ENCODE measurements at places on chromosomes 7 and 10.

DNA sequence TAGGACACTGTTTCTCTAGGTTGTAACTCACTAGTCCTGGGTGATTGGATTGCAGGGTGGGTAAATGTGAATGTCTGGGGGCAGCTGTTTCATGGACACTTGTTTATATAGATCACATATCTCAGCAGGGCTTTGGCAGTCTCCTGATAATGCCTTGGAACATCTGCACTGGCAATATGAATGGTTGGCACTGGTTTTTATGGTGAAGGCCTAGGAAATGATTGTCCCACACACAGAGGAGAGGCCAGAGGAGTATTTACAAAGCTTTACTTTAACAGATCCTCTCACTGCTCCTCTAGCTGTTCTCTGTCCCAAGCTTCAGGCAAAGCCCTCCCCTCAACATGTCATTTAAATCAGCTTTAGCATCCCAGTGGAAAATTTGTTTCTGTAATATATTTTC, 171.3 kb upstream of the STEAP4 start:
- no peak for DNase-seq

- DNase-seq = no peak
Observed at GRCh38 chr7:150958062-150958552, 20.0 kb downstream of the KCNH2 start.

DNA sequence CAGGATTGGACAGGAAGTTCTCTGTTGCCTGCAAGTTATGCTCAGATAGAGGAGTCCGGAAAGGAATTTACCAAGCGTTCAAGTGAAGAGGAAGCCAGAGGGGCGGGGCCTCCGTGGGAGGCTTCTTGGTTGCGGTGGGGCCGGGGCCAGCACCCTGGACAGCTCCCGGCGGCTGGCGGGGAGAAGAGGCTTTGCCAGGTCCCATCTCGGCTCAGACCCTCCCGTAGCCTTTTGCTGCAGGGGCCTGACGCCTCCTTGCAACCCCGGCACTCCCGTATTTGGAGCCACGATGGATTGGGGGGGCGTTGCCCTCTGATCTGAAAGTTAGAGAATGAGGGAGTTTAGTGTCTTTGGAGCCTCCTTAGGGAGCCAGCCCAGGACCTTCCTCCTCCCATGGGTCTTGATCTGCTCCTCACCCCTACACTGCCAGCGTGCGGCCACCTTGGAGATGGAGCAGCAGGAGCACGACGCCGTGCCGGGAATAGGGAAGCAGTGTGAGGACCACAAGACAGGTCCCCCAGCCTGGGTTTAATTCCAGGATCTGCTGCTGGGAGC, 3.1 kb upstream of the SLC18A3 start:
- DNase-seq = peak; percentile 24

DNA sequence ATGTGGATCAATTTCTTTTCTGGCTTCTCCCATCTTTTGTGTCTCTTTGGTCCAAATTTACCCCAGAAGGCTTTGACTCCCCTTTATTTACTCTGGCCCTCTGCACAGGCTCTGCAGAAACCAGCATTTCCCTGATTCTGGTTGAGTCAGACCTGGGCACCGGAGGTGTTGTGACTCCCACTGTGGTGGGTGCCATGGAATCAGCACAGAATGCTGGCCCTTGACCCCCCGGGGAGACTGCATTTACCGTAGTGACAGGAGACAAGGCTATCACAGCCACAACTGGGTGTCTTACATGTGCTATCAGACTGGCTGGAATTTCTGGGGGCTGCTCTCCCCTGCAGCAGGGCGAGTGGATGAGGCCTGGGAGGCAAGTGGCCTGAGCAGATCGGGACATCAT, 37.6 kb downstream of the PLXDC2 start:
- DNase-seq = no peak

GRCh38 chr7:133186060-133186459, 66.8 kb upstream of the EXOC4 start:
- DNase-seq = no peak

DNA sequence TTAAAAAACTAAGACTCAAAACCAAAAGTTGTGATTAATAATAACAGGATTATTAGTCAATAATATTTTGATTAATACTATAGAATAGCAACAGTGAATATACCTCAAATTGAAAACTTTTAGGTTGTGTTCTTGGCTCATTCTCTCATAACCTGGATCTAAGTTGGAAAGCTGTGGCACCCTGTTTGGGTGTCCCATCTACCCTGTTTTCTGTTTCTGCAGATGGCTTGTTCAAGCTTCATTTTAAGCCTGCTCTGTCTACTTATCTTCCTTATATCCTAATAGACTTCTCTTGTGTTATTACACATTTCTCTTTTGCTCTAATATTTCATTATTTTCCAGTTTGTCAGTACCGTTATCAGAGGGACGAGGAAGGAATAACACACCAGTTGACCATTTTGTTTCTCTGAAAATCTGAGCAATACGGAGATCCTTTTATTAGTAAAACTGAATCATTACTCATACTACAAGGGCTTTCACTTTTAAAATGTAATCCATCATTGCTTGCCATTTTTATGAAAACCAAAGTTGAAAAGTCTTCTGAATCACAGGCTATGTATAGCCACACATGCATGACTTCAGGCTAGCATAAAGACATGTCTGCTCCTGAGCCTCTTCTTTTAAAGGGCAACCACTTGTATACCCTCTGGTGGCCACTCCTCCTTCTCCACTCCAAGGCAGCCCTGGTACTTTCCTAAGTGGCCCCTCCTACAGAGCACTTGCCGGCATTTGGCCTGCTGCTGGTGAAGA, 22.3 kb downstream of the COX15 start:
- no peak for DNase-seq

DNA sequence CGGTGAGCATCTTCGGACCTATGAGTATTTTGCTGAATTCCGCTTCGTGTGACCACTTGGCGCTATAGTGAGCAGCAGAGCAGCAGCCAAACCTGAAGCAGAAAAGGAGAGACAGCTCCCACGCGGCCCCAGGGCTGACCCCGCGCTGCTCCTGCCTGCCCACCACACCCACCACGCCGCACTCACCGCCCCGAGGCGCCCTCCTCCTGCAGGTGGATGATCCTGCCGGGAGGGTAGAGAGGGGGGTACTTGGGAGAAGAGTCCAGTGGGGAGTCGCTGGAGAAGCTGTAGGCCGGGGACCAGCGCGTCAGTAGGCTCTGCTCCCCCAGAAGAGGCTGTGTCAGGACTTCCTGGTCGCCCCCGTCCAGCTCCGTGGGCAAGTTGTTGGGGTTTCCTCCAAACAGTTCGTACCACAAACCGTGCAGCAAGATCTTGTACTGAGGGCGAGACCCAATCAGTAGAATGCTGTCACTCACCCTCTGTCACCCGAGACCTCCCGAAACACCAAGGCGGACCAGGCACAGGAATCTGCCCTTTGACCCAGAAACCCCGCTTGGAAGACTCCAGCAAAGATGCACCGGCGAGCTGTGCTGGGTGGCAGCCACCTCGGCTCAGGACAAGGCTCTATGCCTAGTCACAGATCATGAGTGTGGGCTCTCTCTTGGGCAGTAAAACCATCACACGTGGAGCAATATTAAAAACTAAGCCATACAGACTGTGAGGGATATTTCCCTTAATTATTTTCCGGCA, 37.6 kb downstream of the DAGLB start:
- no peak for DNase-seq

GRCh38 chr10:126458466-126458865, 70.2 kb upstream of the ADAM12 start:
- no peak for DNase-seq

DNA sequence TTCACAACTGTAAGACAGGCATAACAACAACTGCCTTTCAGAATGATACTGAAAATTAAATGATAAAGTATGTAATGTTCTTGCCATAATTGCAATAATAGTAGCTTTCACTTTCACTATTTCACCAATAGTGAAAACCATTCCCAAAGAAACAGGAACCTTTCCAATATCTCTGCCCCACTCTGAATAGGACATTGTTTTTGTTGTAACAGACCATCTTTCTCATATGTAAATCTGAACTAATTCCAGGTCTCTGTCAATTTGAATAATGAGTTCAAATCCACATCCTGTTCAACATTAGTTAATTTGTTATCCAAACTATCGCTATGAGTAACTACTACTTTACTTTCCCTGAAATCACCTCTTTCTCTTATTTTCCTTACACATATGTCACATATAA, 148.0 kb downstream of the LRRN3 start:
- no peak for DNase-seq

DNA sequence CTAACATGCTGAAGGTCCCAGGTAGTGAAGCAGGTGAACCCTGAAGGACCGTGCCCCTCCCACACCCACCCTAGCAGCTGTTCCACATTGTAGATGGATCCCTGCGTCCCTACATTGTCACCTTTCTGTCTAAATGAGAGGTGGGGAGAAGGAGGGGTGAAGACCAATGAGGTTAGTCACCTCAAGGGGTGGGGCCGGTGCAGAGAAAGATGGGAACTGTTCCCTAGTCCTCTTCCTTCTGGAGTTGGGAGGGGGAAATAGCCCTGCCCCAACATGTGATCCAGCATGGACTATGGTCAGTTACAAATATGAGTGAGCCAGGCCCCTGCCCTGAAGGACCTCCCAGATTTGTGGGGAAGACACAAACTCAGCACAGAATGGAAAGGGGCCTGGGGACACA, 124.5 kb downstream of the LHPP start:
- no peak for DNase-seq

- no peak for DNase-seq
Observed at GRCh38 chr7:92340016-92340415, 94.2 kb downstream of the ANKIB1 start.

DNA sequence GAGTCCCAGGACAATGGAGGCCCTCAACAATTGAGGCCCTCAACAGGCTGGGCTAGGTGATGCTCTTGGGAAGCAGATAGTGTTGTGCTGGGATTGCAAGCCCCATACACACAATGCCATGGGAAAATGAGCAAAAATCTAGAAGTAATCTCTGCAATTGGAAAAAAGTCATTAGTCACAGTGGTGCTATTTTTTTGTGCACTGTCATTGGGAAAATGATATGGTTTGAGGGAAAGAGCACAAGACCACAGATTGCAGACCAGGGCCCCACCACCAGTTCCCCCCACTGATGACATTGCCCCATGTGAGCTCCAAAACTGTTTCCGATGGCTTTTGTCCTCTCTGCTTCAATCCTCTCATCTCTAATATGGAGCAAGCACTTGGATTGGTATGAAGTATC, 1.9 kb downstream of the KCTD7 start:
- DNase-seq = no peak

GRCh38 chr7:117479225-117480054, at the start of gene CFTR:
TSS of gene CFTR (plus strand) at chr7:117480025. CDS start at chr7:117480095, 70 bp downstream.
- no peak for DNase-seq

GRCh38 chr10:101969412-101969922, 86.5 kb downstream of the ARMH3 start:
- DNase-seq = no peak

DNA sequence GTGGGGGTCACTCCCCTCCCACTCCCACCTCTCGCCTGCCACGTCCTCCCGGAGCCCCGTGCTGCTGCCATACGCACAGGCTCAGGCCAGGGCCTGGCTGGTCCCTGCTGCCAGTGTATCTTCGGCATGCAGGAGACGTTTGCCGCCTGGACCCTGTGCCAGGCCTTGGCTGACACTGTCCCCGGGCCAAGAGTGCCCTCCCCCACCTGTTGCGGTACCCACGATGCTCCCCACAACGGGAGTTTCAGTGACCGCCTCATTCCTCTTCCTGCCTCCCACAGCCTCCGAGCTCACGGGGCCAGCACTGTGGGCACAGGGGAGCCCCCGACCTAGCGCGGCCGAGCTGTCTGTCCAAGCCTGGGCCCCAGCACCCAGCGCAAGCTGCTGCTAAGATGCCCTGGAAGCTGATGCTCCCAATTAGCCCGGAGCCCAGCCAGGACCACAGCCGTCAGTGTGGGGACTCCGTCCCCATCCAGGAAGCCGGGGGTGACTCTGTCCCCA, 7.4 kb downstream of the TTYH3 start:
- no peak for DNase-seq

- no peak for DNase-seq
Observed at GRCh38 chr10:76399226-76399625, 967.8 kb downstream of the LRMDA start.

DNA sequence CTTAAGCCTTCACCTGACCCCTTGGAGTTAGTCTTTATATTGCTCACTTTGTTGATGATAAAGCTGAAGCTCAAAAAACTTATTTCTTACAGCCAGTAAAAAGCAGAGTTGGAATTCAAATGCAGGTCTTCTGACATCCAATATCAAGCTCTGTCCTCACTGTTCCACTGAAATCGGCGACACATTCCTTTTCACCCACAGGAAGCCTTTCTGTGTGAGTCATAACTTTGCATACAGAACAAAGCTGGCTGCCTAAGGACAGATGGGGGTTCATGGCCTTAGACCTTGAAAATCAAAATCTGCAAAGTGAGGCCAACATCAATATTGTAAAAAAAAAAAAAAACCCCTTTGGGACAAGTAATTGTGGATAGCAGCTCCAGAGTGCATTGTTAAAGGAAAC, 21.8 kb upstream of the AKR1B1 start:
- DNase-seq = no peak

- no peak for DNase-seq
Observed at GRCh38 chr7:4690953-4691856, 9.1 kb downstream of the FOXK1 start.

DNA sequence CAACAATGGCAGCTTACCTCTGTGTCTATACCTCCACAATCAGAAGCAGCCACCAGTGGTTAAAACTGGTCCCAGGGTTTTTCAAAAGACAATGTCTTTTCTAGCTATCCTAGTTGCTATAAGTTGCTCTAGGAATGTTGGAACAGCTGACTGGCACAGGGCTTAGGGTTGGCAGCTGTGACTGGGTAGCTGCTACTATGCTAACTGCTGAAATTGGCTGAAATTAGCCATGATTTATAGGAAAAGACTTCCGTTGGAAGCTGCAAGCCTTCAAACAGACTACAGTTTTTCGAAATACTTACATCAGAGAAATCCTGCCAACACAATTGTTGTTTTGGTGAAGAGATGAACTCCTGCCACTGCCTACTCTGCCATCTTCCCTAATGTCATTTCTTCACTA, 102.3 kb downstream of the MKX start:
- DNase-seq = no peak

GRCh38 chr7:11587814-11588213, 244.2 kb downstream of the THSD7A start:
- no peak for DNase-seq

DNA sequence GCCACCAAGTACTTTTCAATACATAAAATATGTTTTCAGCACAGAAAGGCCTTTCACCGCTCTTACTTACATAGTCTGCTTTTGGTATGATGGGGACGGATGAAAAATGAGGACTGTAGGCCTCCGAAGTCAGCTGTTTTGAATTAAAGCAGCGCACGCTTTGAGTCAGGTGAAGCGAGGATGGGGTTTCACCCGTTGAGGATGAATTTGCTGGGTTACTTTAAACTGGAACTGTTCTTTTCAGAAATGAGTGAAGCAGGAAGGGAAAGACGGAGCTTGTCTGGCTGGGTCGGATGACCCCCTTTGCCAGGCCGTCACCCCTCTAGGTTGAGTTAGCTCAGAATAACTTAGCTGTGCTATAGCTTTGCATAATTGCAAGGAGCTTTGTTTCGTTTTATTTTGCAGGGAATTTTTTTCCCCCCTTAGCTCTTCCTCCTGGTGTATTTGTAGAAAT, 40.0 kb downstream of the CUX1 start:
- DNase-seq = no peak

DNA sequence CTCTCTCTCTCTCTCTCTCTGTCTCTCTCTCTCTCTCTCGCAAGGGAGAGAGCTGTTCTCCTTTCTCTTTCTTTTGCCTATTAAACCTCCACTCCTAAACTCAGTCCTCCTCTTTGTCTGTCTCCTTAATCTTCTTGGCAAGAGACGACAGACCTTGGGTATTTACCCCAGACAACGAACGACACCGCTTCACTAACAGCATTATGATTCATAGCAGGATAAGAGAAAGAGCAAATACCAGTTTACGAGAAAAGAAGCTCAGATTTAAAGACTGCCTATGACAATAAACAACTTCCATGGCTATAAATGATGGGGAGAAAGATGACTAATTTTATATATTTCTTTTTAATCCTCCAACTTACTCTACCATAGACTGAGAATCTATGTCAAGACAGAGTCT, 1396.5 kb upstream of the CELF2 start:
- no peak for DNase-seq

All from stimulated activated CD8-positive, alpha-beta memory T cell treated with anti-CD3 and anti-CD28 coated beads, Interleukin-12 subunit alpha, Interleukin-12 subunit beta, amount 100 ng/mL, for 4 hours (primary cell).